ENCODE measurements at places on chromosomes 3 and 15.

GRCh38 chr3:116001151-116001621 is 377.9 kb downstream of the GAP43 start:
- DNase-seq: no peak

DNA sequence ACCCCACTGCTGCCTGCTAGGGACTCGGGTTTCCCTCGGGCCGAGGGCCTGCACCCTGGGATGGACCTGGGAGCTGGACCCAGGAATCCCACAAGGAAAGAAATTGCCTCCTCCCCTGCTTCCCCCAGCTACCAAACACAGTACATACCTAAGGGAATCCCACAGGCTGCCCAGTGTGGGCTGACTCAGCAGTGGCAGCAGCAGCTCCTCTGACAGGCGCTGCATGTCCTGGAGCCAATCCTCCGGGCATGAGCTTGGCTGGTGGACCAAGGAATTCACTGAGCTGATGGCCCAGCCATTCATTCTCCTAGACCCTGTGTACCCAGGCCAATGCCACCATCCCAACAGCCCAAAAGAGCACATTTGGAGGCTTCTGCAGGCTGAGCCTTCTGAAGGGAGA is 9.5 kb upstream of the LTK start:
- DNase-seq: no peak

- DNase-seq: peak; percentile 75
Observed at GRCh38 chr15:85379403-85380131, 836 bp upstream of the AKAP13 start.

GRCh38 chr3:66555214-66555844 is 54.5 kb upstream of the LRIG1 start:
- DNase-seq: no peak

DNA sequence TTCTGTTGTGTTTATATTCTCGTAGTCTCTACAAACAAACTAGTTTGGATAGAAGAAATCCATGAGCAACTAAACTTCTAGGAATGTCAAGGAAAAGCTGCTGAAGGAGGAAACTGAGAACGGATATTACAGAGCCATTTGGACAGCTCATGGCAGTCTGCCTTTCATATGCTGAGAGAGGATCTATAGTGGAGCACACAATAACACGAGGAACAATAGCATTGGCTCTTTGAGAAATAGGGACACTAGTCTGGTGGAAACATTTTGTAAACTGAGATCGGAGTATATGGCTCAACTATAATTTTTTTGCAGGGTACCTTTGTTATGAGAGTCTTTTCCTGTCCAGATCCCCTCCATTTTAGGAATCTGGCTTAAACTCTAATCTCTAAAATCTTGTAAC is 200.5 kb downstream of the CLSTN2 start:
- no peak for DNase-seq

GRCh38 chr3:4820296-4821121 is 158.7 kb upstream of the BHLHE40 start:
- DNase-seq: peak; percentile 48

DNA sequence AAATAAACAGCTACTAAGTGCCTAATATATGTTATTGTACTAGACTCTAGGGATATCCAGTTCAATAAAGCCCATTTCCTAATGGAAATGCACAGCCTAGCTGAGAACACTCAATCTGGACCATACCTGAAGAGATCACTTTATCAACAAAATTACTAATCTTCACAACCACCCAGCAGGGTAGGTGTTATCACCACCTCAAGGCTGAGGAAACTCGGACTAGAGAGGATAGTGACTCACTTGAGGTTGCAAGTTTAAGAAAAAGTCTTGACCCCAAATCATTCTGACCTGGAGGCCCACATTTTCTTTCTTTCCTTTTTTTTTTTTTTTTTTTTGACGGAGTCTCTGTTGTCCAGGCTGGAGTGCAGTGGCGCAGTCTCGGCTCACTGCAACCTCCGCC is 3.1 kb upstream of the FMN1 start:
- DNase-seq: no peak

DNA sequence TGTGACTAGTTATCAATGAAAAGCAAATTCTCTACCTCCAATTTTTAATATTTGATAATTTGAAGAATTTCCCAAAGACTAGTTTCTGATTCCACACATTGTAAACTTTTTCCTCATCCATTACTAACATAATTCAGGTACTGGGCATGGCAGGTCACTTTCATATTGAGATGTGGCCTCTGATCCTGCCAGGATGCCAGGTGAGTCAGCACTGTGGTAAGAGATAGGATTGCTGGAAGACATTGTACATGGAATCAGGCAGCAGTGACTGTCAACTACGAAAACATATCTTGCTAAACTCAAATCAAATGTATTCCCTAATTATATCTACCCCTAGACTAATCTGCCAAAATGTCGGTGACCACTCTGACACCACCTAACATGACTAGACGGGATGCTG is 33.2 kb upstream of the POU1F1 start:
- DNase-seq: no peak

- DNase-seq: no peak
Observed at GRCh38 chr15:38320181-38320580, 67.5 kb downstream of the SPRED1 start.

- no peak for DNase-seq
Observed at GRCh38 chr15:90033006-90033405, 31.9 kb downstream of the ZNF710 start.

All from activated naive CD8-positive, alpha-beta T cell treated with anti-CD3 and anti-CD28 coated beads, Interleukin-2, amount 10 ng/mL, durations not matched to agents 7 days and 5 days (primary cell).